Central memory CD8-positive, alpha-beta T cell (primary cell): ENCODE measurements at places on chromosomes 6 and 20.

- H3K4me1 ChIP-seq, result no peaks in the 10 kb centered on the region
- no peak for DNase-seq
- H3K36me3 ChIP-seq, result peaks cover 4% of the 10 kb centered on the region
- H3K27me3 ChIP-seq, result peaks cover 33% of the 10 kb centered on the region
- H3K27ac ChIP-seq, result no peak overlapping the region
Observed at GRCh38 chr6:2596222-2596621, 154.5 kb downstream of the MYLK4 start.

- H3K4me1 ChIP-seq, result no peaks in the 10 kb centered on the region
- H3K27me3 ChIP-seq, result peaks cover 19% of the 10 kb centered on the region
- no peak for DNase-seq
Observed at GRCh38 chr6:12873691-12874090, 157.1 kb downstream of the PHACTR1 start.

DNA sequence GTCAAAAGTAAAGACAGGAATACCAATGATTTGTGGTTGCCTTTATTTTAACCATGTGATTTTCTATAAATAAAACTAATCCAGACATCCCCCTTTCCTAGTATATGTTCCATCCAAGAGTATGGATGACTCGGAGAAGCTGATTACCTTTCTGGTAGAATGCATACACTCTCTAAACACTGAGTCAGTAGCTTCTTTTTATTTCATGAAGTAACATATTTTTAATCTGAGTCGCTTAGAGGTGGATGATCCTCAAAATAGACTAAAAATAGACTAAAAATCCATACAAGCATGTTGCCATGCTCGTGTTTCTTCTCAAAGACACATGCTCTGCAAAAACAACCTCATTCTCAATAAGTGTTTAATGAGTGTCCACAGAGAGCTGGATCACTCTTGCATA, 263.7 kb downstream of the COL12A1 start:
- peaks cover 2% of the 10 kb centered on the region for H3K36me3 ChIP-seq
- no peak overlapping the region for H3K4me3 ChIP-seq
- H3K27ac ChIP-seq, result no peak overlapping the region
- H3K27me3 ChIP-seq, result no peaks in the 10 kb centered on the region
- no peaks in the 10 kb centered on the region for H3K4me1 ChIP-seq
- DNase-seq, result no peak

DNA sequence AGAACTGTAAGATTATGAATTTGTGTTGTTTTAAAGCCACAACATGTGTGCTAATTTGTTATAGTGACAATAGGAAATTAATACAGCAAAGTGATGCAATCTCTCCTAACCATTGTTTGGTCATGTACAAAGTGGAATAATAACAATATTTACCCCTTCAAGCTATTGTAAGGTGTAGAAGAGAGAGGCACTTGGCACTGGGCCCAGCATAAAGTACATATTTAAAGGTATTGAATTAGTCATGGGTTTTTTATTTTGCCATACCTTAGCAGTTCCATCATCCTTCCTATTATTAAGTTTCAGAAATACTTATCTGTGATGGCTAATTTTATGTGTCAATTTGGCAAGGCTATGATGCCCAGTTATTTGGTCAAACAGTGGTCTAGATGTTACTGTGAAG, 322.4 kb upstream of the TSHZ2 start:
- peaks cover 32% of the 10 kb centered on the region for H3K27me3 ChIP-seq
- no peaks in the 10 kb centered on the region for H3K36me3 ChIP-seq
- H3K27ac ChIP-seq, result no peak overlapping the region
- no peak overlapping the region for H3K4me3 ChIP-seq
- no peaks in the 10 kb centered on the region for H3K4me1 ChIP-seq

GRCh38 chr6:168447700-168448099, 6.7 kb downstream of the SMOC2 start:
- no peak overlapping the region for H3K4me3 ChIP-seq
- H3K27ac ChIP-seq, result no peak overlapping the region
- H3K4me1 ChIP-seq, result no peaks in the 10 kb centered on the region
- H3K27me3 ChIP-seq, result peaks cover 65% of the 10 kb centered on the region

- no peak overlapping the region for H3K4me3 ChIP-seq
- H3K27ac ChIP-seq, result peak overlapping the region; percentile 53
- no peaks in the 10 kb centered on the region for H3K27me3 ChIP-seq
- peaks cover 38% of the 10 kb centered on the region for H3K4me1 ChIP-seq
Observed at GRCh38 chr6:37559050-37559449, 59.4 kb upstream of the CCDC167 start.

GRCh38 chr6:9482030-9482738, 932.7 kb downstream of the TFAP2A start:
- H3K36me3 ChIP-seq, result no peaks in the 10 kb centered on the region
- no peaks in the 10 kb centered on the region for H3K27me3 ChIP-seq
- no peaks in the 10 kb centered on the region for H3K4me1 ChIP-seq
- DNase-seq, result no peak

DNA sequence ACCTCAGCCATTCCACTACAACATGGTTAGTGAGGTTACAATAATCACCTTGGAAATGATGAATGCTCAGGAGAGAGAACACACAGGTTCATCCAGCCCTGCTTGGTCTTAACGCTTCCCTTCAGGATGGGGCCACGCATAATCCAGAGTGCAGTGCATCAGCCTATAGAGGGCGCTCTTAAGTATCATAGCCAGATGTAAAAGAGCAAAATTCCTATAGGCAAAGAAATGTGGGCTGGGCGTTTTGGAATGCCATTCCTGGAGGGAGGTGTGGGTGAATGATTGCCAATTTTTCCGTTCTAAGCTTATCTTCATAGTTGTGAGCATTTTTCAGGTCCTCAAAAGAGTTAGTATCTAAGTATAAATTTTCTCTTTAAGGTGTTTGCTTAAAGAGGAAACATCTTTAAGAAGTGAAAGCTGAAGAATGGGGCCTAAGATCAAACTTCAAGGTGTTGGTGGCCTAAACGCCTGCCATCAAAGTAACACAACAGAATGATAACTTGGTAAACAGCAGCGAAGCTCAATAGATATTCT, 1.8 kb downstream of the RIPOR2 start:
- peak overlapping the region; percentile 98 for H3K27ac ChIP-seq
- peaks cover 64% of the 10 kb centered on the region for H3K36me3 ChIP-seq
- peak; percentile 46 for DNase-seq
- H3K4me1 ChIP-seq, result peaks cover 52% of the 10 kb centered on the region
- H3K27me3 ChIP-seq, result no peaks in the 10 kb centered on the region

DNA sequence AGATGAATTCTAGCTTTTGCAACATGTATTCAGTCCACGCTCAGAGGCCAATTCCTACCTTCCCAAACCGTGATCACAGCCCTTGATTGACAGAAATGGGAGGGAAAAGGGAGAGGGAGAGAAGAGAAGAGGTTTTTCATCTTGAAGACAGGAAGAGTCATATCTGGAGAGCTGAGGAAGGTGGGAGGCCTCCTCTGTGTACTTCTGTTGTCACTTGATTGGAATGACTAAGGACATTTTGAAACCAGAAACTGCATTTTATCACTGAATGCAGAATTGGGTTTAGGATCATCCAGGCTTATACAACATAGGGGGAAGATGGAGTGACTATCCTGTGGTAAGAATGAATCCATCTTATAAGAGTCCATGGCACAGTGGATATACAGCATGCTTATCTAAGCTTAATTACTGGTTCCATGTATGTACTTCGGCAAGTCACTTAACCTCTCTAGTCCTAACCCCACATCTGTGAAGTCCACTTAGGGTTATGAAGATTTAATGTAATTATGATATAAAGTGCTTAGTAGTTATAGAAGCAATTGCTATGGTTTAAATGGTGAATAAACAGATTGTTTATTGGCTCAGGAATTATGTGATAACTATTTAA, 144.0 kb downstream of the BCKDHB start:
- H3K27ac ChIP-seq, result no peak overlapping the region
- no peaks in the 10 kb centered on the region for H3K4me1 ChIP-seq
- no peak overlapping the region for H3K4me3 ChIP-seq
- no peaks in the 10 kb centered on the region for H3K27me3 ChIP-seq
- peaks cover 2% of the 10 kb centered on the region for H3K36me3 ChIP-seq
- DNase-seq, result no peak

- no peak overlapping the region for H3K27ac ChIP-seq
- no peak for DNase-seq
- H3K27me3 ChIP-seq, result peaks cover 61% of the 10 kb centered on the region
- no peak overlapping the region for H3K4me3 ChIP-seq
Observed at GRCh38 chr6:36791521-36792135, 47.6 kb downstream of the CPNE5 start.

DNA sequence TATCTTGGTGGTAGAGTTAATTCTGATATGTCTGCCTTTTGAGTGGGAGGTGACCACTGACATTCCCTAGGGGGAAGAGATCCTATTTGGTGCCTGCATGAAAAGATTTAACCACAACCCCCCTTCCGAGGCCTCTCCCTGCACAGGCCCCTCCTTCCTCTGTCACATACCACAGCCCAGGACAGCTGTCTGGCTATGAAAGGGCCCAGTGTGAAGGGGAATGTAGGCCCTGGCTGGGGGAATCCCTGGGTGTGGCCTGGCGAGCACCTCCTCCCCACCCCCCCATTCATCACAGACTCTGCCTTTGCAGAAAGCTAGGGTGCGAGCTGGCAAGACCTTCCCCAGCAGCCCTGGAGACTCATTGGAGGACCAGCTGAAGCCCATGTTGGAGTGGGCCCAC, 27.4 kb upstream of the MAPRE1 start:
- peaks cover 7% of the 10 kb centered on the region for H3K4me1 ChIP-seq
- no peak for DNase-seq
- peaks cover 2% of the 10 kb centered on the region for H3K36me3 ChIP-seq
- no peak overlapping the region for H3K4me3 ChIP-seq

DNA sequence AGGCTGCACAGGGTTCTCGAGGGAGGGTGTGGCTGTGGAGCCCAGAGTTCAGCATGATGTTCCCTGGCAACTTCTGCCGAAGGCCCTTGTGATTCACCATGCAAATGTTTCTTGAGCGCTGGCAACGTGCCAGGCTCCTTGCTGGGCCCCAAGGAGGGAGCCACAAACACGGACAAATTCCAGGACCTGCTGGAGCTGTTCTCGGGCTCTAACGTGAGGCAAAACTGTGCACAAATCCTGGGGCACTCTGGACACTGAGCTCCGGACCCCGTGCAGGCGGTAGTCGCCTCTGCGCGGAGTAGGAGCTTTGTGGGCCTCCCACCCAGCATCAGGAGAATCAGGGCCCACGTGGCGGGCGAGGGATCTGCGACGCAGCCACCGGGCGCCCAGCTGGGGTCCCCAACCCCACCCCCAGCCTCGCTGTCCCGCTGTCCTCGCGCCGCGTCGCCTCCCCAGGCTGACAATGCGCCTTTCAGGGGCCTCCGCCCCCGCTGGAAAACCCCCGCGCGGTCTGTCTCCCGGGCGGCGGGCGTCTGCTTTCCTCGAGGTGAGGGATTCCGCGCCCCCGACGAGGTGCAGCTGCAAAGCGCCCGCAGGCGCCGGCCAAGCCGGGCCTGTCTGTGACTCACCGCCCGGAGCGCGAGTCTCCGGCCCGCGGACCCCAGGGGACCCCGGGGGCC, 31.7 kb upstream of the SCUBE3 start:
- H3K4me1 ChIP-seq, result no peaks in the 10 kb centered on the region
- H3K36me3 ChIP-seq, result no peaks in the 10 kb centered on the region
- H3K27ac ChIP-seq, result no peak overlapping the region

GRCh38 chr20:59158673-59159072, 4.9 kb upstream of the ZNF831 start:
- no peaks in the 10 kb centered on the region for H3K27me3 ChIP-seq
- no peak for DNase-seq
- H3K4me1 ChIP-seq, result peaks cover 77% of the 10 kb centered on the region
- H3K27ac ChIP-seq, result peak overlapping the region; percentile 100

DNA sequence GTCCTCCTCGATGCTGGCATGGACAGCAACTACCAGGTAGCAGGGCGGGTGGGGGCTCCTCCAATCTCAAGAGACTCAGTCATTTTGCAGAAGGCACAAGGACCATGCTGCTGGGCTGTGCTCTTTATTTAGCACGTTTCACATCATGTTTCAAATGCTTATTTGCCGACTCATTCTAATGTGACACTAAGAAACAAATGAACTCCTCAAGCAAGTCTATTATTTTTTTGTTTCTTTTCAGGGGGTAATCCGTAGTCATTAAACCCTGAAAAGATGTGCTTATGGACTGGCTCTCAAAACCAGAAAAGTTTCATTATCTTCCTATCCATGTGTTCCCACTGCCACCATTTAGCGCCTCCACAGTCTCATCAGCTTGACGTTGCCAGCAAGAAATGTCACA, 92.9 kb downstream of the ANKS1A start:
- H3K4me1 ChIP-seq, result no peaks in the 10 kb centered on the region
- no peak overlapping the region for H3K4me3 ChIP-seq
- no peak for DNase-seq
- no peaks in the 10 kb centered on the region for H3K27me3 ChIP-seq
- no peak overlapping the region for H3K27ac ChIP-seq

DNA sequence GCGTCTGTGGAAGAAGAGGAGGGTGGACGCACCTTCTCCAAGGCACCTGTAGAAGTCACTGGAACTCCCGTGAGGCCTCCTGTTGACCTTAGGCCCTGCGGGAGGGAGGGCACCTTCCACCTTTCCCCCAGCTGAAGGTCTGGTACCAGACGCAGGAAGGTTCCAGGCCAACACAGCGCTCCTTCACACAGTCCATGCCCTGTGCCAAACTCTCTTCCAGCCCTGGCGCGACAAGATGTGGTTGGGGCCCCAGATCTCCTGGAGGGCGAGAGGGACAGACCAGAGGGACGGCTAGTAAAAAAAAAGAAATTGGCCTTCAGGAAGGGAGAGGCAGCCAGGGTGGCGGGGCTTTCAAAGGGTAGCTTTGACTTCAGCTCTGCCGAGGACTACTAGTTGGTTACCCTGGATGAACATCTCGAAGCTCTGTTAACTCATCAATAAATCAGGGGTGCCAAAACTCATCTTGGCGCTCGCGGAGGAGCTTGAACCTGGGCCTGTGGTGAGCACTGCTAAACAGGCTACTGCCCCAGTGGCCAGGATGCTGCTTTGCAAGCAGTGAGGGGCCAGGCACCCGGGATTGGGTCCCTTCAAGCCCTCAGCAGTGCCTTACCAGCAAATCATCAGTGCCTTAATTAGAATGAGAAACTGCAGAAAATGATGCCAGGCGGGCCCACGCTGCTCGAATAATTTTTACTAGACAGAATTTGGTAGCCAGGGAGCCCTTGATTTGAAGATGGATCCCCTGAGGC, 14.9 kb downstream of the AARS2 start:
- H3K27me3 ChIP-seq, result peaks cover 39% of the 10 kb centered on the region
- H3K36me3 ChIP-seq, result peaks cover 10% of the 10 kb centered on the region
- H3K27ac ChIP-seq, result no peak overlapping the region

DNA sequence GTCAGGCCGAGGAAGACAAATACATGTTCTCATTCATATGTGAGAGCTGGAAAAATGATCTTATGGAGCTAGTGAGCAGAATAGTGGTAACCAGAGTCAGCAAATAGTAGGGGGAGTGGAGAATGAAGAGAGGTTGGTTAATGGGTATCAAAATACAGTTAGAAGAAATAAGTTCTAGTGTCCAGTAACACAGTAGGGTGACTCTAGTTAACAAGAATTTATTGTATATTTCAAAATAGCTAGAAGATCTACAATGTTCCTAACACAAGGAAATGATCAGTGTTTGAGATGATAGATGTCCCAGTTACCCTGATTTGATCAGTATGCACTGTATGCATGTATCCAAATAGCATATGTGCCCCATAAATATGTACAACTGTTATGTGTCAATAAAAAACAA, 128.4 kb downstream of the BCKDHB start:
- no peaks in the 10 kb centered on the region for H3K4me1 ChIP-seq
- no peak for DNase-seq
- no peak overlapping the region for H3K4me3 ChIP-seq
- no peaks in the 10 kb centered on the region for H3K27me3 ChIP-seq

- no peak for DNase-seq
- H3K27me3 ChIP-seq, result no peaks in the 10 kb centered on the region
- H3K27ac ChIP-seq, result no peak overlapping the region
- H3K4me3 ChIP-seq, result no peak overlapping the region
Observed at GRCh38 chr6:80988892-80989291, 763.6 kb downstream of the TENT5A start.
